ENCODE measurements at places on chromosomes 5 and 9.

GRCh38 chr9:130869250-130869649 is 27.4 kb downstream of the QRFP start:
- DNase-seq, result no peak

DNA sequence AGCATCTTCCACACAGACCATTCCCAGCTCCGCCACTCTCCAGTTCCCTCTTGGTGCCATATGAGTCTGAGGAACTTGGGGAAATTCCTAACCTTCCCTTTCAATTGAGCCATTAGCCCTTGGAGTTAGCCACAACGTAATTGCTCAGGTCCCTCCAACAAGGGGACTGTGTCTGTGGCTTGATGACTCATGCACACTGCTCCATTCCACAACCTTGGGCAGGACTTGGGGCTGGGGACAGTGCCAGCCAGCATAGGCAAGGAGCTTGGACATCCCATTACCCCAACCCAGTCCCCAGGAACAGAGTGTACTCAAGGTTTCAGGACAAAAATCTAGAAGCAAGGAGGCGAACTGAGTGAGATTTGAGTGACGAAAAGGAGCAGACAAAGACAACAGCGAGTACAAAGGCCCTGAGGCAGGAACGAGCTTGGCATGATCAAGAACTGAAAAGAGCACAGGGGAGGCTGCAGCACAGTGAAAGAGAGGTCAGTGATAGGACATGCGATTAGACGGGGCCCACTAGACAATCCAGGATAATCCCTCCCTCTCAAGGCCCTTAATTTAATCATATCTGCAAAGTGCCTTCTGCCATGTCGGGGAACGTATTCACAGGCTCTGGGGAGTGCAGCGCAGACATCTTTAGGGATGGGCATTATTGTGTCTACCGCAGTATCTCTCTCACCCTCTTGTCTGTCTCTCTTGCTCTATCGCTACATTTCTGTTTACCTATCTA is 16.0 kb upstream of the JADE2 start:
- no peak for DNase-seq

GRCh38 chr5:55509796-55510522 is 24.8 kb downstream of the PLPP1 start:
- no peak for DNase-seq

DNA sequence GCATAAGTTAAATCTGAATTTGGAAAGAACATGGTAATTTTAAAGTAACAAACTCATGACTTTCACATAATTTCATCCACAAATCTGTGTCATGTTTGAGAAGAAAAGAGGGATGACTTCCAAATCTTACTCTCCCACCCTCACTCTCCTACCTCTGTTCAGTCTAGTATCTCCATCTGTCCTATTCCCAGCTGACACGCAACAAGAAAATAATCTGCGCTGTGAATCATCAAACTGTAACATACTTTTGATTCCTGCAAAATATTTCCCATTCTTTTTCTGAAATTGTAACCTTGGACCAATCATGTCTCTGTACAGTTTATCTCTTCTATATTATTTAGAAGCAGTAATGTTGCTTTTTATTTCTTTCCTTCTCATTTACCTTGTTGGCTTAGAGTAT is 91.4 kb downstream of the SLC12A2 start:
- DNase-seq, result no peak

DNA sequence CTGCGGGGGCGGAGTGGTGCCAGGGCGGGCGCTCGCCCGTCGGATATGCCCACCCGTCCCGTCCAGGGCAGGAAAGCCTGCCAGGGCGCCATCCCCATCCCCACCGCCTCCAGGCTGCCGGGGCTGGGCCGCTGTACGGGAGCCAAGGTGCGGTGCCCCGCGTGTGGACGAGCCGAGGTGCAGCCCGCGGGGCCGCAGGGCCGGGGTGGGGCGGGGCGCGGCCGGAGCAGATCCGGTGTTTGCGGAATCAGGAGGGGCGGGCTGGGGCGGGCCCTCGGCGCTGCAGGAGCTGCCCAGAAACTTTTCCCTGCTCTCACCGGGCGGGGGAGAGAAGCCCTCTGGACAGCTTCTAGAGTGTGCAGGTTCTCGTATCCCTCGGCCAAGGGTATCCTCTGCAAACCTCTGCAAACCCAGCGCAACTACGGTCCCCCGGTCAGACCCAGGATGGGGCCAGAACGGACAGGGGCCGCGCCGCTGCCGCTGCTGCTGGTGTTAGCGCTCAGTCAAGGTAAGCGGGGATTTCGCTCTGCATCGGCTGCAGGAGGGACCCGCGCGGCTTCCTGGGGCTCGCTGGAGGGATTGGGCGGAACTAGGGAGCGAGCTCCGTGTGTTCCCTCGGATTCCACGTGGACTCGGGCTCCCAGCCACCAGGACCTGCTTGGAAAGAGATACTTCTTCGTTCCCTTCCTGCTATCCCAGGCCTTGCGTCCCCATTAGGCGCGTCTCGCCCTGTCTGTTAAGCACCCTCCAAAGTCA is at the start of gene ITGA2:
TSS of gene ITGA2 (plus strand) at position 328 of the 756 bp plus-strand sequence. CDS start at position 445, 117 bp downstream.
- peak; percentile 36 for DNase-seq

DNA sequence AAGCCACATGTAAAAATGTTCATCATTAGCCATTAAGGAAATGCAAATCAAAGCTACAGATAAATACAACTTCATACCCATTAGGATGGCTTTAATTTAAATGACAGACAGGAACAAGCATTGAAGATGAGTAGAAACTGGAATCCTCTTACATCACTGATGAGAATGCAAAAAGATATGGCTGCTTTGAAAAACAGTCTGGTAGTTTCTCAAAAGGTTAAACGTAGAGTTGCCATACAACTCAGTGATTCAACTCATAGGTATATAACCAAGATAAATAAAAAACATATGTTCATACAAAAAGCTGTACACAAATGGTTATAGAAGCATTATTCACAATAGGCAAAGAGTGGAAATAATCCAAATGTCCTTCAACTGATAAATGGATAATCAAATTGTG is 228.8 kb upstream of the ZNF462 start:
- DNase-seq, result no peak
